ENCODE measurements at places on chromosomes 11 and 22.

GRCh38 chr11:63556404-63557013, 6.7 kb downstream of the PLAAT2 start:
- DNase-seq: no peak

DNA sequence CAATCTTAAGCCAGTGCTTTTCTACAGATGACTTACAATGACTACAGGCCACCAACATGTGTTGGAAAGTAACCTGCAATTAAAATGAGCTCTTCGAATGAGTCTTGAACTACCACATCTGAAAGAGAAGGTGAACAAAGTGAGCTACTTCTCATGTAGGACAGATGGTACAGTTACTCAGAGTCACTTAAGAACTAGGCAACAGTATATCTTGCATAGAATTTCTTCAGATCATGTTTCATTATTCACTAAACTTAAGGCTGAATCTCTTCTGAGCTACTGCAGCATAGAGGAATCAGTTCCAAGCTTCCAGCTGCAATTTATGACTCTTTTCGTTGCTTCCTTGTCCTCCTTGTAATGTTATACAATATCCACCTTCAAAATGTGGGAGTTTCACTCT, 270.9 kb downstream of the TTC28 start:
- DNase-seq: no peak

DNA sequence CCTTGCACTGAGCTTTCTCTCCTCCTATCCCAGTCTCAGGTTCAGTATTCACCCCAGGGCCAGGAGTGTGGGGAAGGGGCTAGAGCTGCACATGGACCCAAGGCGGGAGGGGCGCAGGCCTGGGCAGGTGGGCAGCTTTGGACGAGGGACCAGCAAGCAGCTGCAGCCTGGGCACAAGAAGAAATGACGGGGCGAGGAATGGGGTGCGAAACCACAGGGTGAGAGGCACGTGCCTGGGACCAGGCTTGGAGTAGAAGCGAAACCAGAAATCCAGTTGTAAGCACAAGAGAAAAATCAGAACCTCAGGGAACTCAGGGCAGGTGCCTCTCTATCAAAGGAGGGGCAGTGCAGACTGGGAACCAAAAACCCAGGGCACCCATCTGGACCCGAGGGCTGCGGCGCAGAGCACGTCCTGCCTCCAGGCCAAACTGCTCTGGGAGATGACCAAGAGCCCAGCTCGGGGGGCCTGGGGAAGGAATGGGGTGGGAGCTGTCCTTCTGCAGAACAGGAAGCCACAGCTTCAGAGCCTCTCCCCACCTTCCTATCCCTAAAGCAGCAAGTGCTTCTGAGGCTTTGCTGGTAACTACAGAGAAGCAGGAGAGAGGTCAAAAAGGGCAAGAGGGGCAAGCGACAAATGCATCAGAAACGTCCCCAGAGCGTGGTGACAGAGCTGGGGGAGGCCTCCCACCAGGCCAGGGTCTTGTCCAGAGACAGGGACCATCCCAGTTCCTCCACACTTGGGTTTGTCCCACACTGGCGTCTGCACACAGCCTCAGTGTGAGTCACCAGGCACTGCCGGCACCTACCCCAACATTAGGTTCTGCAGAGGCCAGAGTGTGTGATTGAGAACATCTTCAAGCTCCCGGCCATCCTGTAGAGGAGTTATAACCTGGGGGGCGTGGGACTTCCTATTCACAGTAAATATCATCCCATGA, 18.3 kb upstream of the TMPRSS4 start:
- no peak for DNase-seq

DNA sequence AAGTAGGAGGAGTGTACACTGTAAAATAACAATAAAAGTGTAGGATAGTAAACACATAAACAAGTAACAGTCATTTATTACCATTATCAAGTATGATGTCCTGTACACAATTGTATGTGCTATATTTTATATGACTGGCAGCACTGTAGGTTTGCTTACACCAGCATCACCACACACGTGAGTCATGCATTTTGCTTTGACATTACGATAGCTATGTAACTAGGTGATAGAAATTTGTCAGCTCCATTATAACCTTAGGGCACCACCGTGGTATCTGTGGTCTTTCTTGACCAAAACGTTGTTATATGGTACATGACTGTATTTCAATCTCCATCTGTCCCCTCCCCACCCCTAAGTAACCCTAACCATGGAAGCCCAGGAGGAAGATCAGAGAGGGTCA, 1.1 kb downstream of the DNAL4 start:
- DNase-seq: peak; percentile 29

GRCh38 chr22:40595497-40596234, 40.9 kb downstream of the MRTFA start:
- no peak for DNase-seq

- no peak for DNase-seq
Measured at GRCh38 chr22:23258826-23259170, 78.5 kb downstream of the BCR start.

- no peak for DNase-seq
Measured at GRCh38 chr22:23377767-23378166, 197.5 kb downstream of the BCR start.

- no peak for DNase-seq
Measured at GRCh38 chr22:23404689-23405365, 175.3 kb downstream of the IGLL1 start.

GRCh38 chr11:126410649-126411048, 55.2 kb downstream of the ST3GAL4 start:
- DNase-seq: no peak

Data from K562 (cell line).